AG04450 (cell line): ENCODE measurements at places on chromosomes 12 and 14.

GRCh38 chr14:73784181-73784987, 67.2 kb upstream of the PTGR2 start:
- DNase-seq = no peak

- no peak for DNase-seq
Measured at GRCh38 chr12:77062396-77062795, 3.0 kb downstream of the E2F7 start.

- DNase-seq = no peak
Measured at GRCh38 chr14:74935360-74935680, 12.3 kb upstream of the RPS6KL1 start.

DNA sequence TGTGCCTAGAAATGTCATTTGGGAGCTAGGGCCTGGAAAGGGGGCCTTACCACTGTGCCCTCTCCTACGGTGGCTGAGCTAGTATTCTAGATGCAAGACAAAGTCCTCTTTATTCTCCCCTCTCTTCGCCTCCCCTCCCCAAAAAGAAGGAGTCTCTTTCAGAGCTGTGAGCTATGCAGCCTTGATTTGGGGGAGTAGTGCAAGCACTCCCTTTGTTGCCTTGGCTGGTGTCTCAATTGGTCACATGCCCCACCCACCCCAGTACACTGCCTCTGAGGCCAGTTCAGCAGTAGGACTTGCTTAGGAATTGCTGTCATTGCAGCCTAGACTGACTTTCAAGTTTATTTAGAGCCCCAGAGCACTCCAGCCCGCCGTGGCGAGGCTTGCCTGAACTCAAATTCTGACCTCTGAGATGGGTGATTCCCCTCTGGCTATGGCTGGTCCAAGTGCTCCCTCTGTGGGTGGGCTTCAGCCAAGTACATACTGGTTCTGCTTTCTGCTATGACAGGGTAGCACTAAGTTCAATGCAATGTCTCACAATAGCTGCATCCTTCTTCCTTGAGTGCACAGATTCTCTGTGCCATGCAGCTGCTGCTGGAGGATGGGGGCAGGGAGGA, 37.0 kb upstream of the FBXO33 start:
- no peak for DNase-seq

GRCh38 chr12:10697156-10697555, 23.3 kb upstream of the STYK1 start:
- DNase-seq = no peak
